ENCODE measurements at places on chromosomes 7 and 10. TPM values are rescaled to one million over a fixed set of nuclear protein-coding genes. Genes with fewer than 3 reads are reported as not detected.

GNG11 gene
- 14.3 TPM for total RNA-seq

PRKCQ gene
- 0.24 TPM for total RNA-seq

PLAC9 gene
- total RNA-seq = 30.4 TPM

GIMAP4 gene
- total RNA-seq = 18.2 TPM

SPDYE11 gene
- not detected for total RNA-seq

TMEM213 gene
- not detected for total RNA-seq

GIMAP6 gene
- 16.6 TPM for total RNA-seq

DYNC1I1 gene
- 24.3 TPM for total RNA-seq

LAMB1 gene
- total RNA-seq = 55.1 TPM

NUP42 gene
- total RNA-seq = 24.0 TPM

EBF3 gene
- 5.8 TPM for total RNA-seq

CWF19L1 gene
- total RNA-seq = 15.9 TPM

TSPAN12 gene
- total RNA-seq = 54.9 TPM
